KG1 (cell line): ENCODE measurements at places on chromosomes 16 and 17.

- DNase-seq, result no peak
Measured at GRCh38 chr16:13181432-13181831, 280.0 kb downstream of the SHISA9 start.

- peak; percentile 54 for DNase-seq
Measured at GRCh38 chr17:34840750-34841149, 120.5 kb downstream of the CCT6B start.

GRCh38 chr16:83925095-83925905 is 26.4 kb downstream of the MLYCD start:
- no peak for DNase-seq

- DNase-seq, result no peak
Measured at GRCh38 chr17:58277802-58278595, 2.7 kb downstream of the MPO start.

GRCh38 chr16:48323783-48324775 is 61.1 kb downstream of the SIAH1 start:
- no peak for DNase-seq

- no peak for DNase-seq
Measured at GRCh38 chr17:19457830-19458271, 46.8 kb downstream of the RNF112 start.

DNA sequence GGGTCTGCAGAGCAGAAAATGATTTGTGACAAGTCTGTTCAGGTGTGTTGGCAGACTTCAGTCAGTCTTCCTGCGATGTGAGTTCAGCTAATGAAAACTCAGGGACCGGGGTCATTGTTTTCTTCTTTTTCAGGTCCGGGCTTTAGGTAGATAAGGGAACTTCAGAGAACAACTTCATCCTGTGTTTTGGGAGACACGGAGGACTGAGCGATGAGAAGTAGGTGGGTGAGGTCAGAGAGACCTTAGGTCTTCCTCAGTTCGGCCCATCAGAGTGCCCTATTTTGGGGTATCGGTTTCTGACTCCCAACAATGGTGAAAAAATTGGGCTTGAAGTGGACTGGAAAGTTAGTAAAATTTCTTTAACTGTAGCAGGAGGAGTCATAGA is 88.9 kb upstream of the ATF7IP2 start:
- DNase-seq, result no peak

- DNase-seq, result peak; percentile 88
Measured at GRCh38 chr16:30092373-30093010, 768 bp upstream of the TBX6 start.

GRCh38 chr17:43428524-43428923 is 29.7 kb downstream of the ARL4D start:
- no peak for DNase-seq

DNA sequence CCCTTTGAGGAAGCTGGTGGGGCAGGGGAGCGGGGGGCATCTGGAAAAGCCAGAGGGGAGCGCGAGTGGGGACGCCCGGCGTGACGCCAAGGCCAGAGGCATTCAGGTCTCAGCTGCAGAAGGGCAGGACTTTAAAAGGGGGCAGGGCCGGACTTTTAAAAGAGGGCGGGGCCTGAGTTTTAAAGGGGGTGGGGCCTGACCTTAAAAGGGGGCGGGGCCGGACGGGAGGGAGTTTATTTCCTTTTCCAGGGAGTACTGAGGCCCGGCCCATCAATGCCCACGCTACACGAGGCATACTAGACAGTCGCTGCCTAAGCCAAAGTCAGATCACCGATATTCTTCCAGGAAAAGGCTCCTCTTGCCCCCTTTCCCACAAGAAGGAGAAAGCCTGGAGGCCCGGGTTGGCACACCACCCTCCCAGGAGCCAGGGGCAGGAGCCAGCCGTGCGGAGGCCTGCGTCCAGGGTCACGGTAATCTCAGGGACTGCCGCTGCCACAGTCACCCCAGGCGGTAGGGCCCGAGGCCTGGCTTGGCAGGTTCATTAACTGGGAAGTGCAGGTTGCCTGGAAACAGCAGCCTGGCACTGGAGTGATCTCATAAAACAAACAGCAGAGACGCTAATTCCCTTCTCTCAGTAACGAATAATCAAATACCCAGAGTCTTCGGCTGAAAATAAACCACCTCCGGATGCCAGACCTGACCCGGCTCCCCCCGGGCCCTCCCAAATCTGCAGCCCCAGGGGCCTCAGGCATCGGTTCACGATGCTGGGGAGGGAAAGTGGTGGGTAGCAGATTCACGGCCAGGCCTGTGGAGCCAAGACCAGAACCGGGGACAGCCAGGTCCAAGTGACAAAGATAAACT is 90.7 kb downstream of the TIMM22 start:
- no peak for DNase-seq

- DNase-seq, result no peak
Measured at GRCh38 chr17:34411646-34412421, 48.8 kb upstream of the CCL1 start.

DNA sequence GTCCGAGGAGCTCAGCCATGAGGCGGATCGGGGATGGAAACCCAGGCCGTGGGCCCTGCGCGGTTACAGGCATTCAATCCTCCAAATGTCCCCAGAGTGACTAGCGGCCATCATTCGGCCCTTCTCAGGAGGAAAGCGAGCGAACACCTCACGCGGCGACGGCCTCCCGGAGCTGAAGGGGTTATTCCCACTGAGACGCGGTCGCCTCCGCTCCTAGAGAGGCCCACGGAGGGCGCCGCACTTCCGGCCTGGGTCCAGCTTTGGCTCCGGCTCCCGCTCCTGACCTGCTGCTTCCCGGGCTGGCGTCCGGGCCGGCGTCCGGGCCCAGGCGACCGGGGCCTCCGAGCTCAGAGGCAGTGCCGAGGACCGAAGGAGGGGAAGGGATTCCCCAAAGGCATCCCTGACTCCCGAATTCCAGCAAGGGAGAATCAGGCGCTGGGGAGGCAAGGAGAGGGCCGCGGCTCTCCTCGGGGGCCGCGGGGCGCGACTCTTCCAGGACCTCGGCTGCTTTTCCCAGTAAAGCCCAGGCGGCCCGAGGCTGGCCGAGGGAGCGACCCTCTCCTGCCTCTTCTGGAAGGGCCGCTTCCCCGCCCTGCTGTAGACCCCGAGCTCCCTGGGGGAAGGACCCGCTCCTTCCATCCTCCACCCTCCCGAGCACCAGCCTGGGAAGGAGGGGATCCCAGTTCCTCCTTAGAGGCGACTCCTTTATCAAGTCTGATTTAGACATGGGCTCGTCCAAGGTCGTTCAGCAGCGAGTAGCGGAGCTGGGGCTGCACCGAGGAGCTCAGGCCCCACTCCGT is 18.6 kb upstream of the ZNF629 start:
- DNase-seq, result no peak

DNA sequence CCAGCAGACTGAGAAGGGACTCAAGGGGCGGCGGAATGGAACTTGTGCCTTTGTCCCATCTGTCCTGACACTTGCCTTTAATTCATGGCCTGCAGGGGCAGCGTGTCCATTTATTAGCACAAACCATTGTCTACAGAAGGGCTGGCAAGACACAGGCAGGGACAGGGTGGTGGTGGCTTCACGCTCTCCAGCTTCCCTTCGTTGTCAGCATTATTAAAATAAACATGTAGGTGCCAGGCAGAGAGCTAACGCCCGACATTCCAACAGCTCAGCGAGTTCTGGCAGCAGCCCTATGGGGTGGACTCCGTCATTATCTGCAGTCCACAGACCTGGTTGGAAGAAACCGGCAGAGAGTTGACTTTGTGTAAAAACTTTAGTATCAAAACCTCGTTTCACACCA is 16.3 kb downstream of the DNAI2 start:
- DNase-seq, result no peak
